ENCODE measurements at places on chromosomes 4 and X. TPM values are rescaled to one million over a fixed set of nuclear protein-coding genes. Genes with fewer than 3 reads are reported as not detected.

The G6PD gene
- total RNA-seq = 59.8 TPM

The ARHGAP6 gene
- 0.64 TPM for total RNA-seq

The TMEM154 gene
- total RNA-seq = 83.1 TPM

GRCh38 chr4:153082322-153083301 is 121.6 kb upstream of the TRIM2 start:
- H3K27me3 ChIP-seq = no peaks in the 10 kb centered on the region
- DNase-seq = no peak
- no peaks in the 10 kb centered on the region for H3K36me3 ChIP-seq
- no peak overlapping the region for H3K4me3 ChIP-seq
- H3K4me1 ChIP-seq = peaks cover 12% of the 10 kb centered on the region
- H3K27ac ChIP-seq = peak overlapping the region; percentile 40

DNA sequence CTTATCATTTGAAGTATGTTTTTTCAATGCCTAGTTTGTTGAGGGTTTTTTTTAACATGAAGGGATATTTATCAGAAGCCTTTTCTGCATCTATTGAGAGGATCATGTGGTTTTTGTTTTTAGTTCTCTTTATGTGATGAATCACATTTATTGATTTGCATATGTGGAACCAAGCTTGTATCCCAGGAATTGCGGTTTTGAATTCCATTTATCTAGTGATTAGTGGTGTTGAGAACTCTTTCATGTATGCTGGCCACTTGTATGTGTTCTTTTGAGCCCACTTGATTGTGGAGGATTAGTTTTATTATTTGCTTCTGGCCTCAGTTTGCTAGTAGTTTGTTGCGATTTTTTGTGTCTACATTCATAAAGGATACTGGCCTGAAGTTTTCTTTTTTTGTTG is 85.0 kb upstream of the CNKSR2 start:
- H3K4me3 ChIP-seq = no peak overlapping the region
- no peak for DNase-seq
- no peaks in the 10 kb centered on the region for H3K4me1 ChIP-seq
- H3K27me3 ChIP-seq = no peaks in the 10 kb centered on the region
- no peaks in the 10 kb centered on the region for H3K36me3 ChIP-seq

GRCh38 chrX:38898261-38898660 is 97.0 kb downstream of the MID1IP1 start:
- H3K4me1 ChIP-seq = no peaks in the 10 kb centered on the region
- no peak for DNase-seq
- no peak overlapping the region for H3K27ac ChIP-seq
- no peak overlapping the region for H3K4me3 ChIP-seq
- no peaks in the 10 kb centered on the region for H3K36me3 ChIP-seq
- no peaks in the 10 kb centered on the region for H3K27me3 ChIP-seq

DNA sequence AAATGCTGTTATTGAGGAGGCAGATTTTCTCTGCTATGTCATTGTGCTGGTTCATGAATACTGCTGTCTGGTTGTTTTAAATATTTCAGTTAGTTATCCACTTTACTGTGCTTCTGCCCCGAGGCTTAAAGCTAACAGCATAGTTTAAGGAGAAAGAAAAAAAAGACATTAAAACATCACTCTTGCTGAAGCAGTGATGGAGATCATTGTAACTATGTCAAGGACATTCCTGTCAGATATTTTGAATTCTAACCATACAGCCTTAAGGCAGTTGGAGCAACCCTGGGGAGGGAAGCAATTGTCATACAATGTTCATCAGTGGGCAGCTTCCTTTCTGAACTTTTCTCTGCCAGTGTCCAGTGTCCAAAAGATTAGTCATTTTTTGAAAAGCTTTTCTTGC is 199.0 kb upstream of the DDX53 start:
- no peak for DNase-seq
- no peak overlapping the region for H3K27ac ChIP-seq
- H3K4me1 ChIP-seq = no peaks in the 10 kb centered on the region
- H3K4me3 ChIP-seq = no peak overlapping the region

All from esophagus squamous epithelium (tissue), 5 donors.